ENCODE measurements at places on chromosomes 7 and 10.

DNA sequence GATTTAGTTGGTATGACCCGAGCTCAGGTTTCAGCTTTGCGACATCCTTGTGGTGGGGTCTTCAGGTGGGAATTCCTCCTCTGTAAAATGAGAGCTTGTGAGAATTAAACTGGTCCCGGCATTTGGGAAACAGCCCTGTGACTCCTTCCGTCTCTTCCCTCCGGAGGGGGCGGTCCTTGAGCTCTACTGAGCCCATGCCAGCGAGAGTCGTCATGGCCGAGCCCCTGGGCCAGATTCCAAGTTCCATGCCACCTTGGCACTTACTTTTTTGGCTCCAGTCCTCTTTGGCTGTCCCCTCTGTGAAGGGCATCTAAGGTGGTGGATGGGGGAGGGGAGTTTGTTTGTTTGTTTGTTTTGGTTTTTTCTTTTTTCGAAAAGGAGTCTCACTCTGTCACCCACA lies 47.6 kb downstream of the GTF2IRD1 start:
- no peak for DNase-seq

DNA sequence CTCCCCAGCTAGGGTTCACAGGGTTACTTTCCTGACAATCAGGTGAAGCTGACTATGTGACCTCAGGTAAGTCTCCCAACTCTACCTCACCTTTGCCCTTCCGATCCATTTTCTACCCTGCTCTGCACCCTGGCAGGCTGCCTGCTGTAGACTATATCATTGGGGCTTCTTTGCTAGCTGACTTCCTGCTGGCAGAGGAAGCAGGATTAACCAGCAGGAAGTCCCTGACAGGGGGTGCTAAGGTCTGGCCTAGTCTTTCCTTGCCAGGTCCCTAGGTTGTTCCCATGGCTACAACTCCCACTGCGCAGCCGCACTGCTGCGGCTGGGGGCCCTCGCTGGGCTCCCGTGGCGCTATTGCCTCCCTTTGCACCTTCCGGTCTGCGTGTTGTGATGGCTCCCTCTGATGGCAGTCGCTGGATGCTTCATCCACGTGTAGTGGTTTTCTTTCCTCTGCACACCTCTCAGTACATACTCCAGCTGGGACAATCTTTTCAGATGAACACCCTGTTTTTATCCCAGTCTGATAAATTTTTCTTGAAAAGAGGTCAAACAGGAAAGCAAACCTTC lies 365.9 kb downstream of the REEP3 start:
- no peak for DNase-seq

DNA sequence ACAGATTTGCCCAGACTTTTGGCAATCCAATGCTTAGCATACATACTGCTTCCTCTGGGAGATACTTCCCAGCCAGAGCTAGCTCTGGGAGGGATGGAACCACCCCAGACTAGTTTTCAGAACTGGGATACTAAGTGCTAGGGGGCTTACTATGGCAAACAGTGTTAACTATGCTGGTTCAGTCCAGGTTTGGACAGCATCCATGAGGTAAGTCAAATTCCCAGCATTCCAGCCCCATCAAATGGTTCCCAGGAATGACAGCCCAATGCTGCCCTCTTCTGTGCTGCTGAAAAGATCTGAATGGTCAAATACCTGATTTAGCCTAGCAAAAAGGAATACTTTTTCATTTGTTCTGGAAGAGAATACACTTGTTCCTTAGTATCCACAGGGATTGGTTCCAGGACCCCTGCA lies 141.7 kb upstream of the CCDC6 start:
- no peak for DNase-seq

DNA sequence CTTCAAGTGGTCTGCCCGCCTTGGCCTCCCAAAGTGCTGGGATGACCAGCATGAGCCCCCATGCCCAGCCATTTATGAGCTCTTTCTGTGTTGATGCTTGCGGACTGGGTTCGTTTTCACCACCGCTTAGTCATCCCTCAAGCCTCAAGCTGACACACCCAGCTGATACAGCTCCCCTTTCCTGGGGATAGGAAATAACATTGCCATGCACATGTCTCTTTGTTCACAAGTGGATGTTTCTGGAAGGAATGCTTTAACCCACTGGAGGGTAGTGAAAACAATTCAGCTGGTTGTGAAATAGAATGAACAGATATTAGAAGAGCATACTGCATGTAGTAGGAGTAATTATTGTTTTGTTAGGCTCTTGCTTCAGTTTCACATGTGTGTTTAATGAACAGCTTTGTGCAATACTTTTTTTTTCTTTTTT lies 8.5 kb upstream of the METTL27 start:
- no peak for DNase-seq

DNA sequence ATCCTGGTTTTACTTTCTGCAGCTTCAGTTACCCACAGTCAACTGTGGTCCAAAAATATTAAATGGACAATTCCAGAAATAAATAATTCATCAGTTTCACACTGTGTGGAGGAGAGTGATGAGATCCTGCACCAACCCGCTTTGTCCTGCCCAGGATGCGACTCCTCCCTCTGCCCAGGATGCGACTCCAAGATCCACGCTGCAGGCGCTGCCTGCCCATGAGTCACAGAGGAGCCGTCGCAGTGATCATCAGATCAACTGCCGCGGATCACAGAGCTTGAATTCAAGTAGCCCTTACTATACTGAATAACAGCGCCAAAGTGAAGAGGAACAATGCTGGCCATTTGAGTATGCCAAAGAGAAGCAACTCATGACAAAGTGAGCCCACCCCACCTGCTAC lies 61.5 kb downstream of the GRB10 start:
- DNase-seq: no peak

DNA sequence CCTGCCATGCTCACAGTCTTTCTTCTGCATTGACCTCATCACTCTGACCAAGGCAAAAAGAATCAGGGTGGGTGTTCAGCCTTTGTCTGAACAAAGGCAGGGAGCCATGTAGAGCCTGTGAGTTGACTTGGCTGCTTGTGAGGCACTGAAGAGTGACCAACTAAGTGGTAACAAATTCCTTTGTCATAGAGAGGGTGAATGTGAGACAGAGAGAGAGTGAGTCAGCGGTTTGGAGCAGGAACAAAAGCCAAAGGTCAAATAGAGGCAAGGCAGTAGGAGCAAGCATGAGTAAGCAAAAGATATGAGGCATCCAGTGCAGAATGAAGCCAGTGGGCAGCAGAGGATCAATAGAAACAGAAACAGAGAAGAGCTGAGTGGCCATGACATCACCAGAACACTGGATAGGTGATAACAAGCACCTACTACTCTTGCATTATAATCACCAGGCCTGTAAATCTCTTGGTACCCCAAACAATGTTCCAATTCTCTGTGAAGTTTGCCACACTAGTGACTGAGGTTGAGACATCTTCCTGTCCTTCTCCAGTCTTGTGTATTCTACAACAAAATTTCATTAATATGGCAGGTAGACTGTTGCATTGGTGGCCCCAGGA lies 116.2 kb upstream of the LAMB4 start:
- DNase-seq: no peak

DNA sequence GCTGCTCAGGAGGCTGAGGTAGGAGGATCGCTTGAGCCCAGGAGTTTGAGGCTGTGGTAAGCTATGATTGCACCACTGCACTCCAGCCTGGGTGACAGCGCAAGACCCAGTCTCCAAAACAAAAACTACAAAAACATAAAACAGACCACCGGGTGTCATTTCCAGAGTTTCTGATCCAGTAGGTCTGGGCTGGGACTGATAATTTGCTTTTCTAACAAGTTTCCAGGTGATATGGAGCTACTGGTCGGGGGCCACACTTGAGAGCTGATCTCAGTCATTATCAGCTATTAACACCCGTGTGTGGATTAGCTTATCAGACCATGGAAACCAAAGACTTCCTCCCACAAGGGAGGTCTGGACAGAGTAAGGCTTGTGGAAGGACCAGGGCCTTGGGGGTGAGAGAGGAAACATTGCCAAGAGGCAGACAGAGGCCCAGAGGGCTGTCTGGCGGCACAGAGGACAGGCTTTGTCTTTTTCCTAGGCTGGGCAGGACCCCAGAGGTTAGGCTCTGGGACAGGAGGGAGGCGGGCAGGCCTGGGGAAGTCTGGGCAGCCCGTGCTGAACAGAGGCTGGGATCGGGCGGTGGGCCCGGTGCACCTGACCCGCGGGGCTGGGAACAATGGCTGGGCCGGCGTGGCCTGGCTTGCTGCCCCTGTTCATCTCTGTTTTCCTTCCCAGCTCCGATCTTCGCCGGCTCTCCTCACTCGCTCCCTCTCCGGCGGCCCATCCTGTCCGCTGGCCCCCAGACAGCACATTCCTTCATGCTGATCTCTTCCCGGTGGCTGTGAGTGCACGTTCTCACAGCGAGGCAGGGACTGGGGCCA lies 25.2 kb downstream of the TMEM270 start:
- no peak for DNase-seq

- no peak for DNase-seq
These were observed 282.0 kb downstream of the GRID1 start for GRCh38 chr10:86084585-86084984.

DNA sequence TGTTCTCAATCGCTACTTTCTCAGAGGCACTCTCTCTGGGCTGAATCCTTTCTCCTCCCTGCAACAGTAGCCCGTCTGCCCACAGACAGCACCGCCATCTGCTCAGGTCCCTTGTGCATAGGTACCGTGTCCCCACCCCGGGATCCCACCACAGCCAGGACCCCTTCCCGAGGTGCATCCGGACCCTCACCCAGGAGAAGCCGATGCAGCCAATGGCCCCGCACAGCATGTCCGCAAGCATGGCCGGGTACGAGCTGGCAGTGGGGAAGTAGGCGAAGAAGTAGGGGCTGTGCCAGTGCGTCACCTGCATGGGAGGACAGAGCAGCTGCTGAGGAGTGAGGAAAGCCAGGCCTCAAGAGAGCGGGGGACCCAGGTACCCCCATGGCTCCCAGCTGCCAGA lies 25.5 kb downstream of the DDC start:
- DNase-seq: no peak

GRCh38 chr10:36198322-36198721 lies 556.2 kb upstream of the FZD8 start:
- no peak for DNase-seq

GRCh38 chr7:117993377-117994003 lies 120.2 kb upstream of the CTTNBP2 start:
- no peak for DNase-seq

GRCh38 chr7:149733131-149733923 lies 40.1 kb downstream of the ZNF467 start:
- no peak for DNase-seq

- DNase-seq: no peak
These were observed 54.2 kb downstream of the DNAJC12 start for GRCh38 chr10:67783606-67784294.

- DNase-seq: no peak
These were observed 26.9 kb downstream of the BLVRA start for GRCh38 chr7:43785420-43785819.

DNA sequence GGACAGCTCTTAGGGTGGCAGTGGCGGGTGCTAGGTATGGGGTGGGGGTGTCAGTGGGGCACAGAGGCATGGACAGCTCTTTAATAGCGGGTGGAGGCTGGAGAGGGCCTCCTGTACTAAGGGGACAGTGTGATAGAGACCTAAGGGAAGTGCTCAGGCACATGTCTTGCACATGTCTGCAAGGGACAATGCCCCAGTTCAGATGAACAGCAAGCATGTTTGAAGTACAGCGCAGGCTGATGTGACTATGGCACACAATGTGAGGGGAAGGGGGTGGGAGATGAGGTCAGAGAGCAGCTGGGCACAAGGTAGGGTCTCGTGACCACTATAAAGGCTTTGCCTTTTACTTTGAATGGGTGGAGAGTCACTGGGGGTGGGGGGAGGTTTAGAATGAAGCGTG lies 3.5 kb downstream of the GIMAP8 start:
- DNase-seq: no peak

- DNase-seq: no peak
These were observed 131.8 kb upstream of the UNC5B start for GRCh38 chr10:71080381-71081228.

DNA sequence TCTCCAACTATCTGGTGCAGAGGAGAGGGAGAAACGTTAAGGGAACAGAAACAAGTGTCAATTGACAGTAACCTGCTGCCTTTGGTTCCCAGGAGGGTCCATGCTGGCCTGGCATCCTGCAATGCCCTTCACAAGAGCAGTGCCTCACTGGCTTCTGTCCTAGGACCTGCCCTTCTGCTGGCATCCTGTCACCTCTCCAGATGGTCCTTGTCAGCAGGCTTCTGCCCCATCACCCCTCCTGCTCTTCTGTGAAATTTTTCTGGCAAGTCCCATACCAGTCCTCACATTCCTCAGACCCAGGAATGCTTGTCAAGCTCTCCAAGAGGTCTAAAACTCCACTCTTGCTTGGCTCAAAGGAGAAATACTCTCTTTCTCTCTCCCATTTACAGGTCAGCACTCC lies 34.2 kb downstream of the C10orf67 start:
- DNase-seq: no peak

DNA sequence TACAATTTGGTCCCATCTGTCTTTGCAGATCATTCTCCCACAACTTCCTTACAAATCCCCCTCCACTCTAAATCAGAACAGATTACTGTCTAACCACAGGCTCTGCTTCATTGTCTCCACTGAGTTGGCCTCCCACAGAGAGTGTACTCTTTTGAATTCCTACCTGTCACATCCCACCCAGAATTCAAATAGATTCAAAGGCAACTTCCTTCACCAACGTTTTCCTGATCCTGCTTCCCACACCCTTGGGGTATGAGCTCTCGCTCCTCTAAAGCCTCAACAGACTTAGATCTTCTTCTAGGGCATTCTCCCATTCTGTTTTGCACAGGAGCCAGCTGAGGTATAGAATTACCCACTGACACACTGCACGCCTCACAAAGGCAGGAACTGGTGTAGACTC lies 197.8 kb upstream of the CDCA7L start:
- no peak for DNase-seq

DNA sequence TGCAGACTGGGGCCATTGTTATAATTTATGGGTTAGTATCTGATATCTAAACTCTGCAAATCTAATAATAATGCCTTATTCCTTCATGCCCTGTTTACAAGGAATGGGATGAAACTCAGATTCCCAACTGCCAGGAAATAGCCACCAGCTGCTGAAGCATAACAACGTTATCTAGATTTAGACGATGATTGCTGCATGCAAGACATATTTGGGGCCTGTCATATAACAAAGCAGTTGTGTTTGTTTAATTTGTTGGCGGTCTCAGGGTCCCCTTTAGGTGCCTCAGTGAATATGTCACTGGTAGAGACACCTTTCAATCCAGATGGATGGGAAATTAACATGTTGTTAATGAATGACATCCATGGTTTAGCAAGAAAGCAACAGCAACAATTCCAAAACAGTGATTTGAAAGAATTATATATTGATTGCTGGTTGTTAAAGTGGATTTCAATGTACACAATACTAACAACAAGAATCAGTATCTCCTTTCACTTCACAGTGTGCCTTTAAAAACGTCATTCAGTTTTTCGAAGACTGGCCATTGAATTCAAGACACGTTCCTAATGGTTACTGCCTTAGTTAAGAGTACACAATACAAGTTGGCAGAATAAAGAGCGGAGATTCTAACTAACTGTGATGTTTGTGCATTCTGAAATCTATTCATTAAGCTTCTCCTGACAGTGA lies 860.6 kb upstream of the CELF2 start:
- DNase-seq: no peak

GRCh38 chr7:1693991-1694524 lies 24.0 kb downstream of the ELFN1 start:
- DNase-seq: no peak

GRCh38 chr10:51918440-51918839 lies 219.0 kb upstream of the CSTF2T start:
- DNase-seq: no peak

Data from stimulated activated CD8-positive, alpha-beta memory T cell treated with anti-CD3 and anti-CD28 coated beads, Interleukin-15, amount 100 ng/mL, for 4 hours (primary cell).